ENCODE measurements at places on chromosomes 7 and 10.
A peak's percentile ranks its signal among the peaks of the same experiment; 100 is the strongest.

DNA sequence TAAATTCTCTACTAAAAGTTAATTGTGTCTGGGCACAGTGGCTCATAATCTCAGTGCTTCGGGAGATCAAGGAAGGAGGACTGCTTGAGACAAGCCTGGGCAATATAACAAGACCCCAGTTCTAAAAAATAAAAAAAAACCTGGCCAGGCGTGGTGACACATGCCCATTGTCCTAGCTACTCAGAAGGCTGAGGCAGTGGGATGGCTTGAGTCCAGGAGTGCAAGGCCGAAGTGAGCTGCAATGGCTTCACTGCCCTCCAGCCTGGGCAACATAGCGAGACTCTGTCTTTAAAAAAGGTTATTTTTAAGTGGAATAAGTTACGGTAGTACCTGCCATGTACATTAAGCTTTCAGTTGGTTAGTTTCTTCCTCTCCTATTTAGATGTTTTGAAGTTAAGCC is 28.9 kb downstream of the CDK14 start:
- DNase-seq, result no peak

- DNase-seq, result no peak
Observed at GRCh38 chr7:88484551-88484950, 177.9 kb upstream of the STEAP4 start.

- no peak for DNase-seq
Observed at GRCh38 chr10:29681676-29682448, 47.1 kb upstream of the SVIL start.

DNA sequence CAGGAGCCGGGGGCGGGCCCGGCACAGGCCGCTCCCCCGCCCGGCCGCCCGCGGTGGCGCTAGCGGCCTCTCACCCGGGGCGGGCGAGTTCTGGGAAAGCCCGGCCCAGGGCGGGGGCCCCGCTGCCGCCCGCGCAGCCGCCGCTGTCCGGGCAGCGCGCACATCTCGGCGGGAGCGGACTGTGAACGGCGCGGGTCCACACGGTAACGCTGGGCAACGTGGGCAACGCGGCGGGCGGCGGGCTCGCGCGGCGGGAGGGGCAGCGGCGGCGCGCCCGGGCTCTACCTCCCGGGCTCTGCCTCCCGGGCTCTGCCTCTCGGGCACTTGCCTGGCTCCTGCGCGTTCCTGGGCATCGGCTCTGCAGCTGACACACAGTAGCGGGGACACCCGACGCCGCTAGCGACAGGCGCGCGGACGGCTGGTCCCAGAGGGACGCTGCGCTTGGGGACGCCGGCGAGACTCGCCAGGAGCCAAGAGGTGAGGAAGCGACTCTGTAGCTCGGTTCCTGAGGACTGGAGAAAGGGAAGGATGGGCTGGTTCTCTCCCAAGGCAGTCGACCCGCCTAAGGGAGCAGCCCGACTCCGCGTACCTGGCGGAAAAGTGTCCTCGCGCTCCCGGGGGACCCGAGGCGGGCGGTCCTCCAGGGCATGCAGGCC is at the start of gene PLCE1:
TSS of gene PLCE1 (plus strand) at position 150 of the 656 bp plus-strand sequence. CDS start 37,116 bp downstream, outside the sequence.
- peak; percentile 62 for DNase-seq

GRCh38 chr7:12754179-12754578 is 66.7 kb downstream of the ARL4A start:
- peak; percentile 40 for DNase-seq

GRCh38 chr7:157615101-157615817 is 278.5 kb downstream of the DNAJB6 start:
- no peak for DNase-seq

DNA sequence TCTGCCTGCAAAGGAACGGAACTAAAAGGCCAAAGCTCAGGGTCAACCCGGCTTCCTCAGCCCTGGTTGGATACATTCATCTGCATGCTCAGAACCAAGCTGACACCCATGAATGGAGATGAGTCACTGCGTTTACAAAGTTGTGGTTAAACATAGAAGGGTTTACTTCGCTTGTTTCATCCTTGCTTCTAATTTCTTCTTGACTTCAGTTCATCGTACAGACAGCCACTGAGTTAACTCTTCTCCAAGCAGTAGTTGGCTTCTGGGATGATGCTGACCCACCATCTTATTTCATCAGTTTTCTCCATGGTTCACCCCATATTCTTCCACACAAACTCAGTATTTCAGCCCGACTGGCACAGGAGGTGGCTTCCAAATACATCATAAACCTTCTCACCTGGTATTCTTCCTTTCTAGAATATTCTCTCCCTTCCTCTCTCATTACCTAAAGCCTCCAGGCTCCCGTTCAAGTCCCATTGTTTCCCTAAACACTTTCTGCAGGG is 166.3 kb upstream of the RNF32 start:
- peak; percentile 1 for DNase-seq

DNA sequence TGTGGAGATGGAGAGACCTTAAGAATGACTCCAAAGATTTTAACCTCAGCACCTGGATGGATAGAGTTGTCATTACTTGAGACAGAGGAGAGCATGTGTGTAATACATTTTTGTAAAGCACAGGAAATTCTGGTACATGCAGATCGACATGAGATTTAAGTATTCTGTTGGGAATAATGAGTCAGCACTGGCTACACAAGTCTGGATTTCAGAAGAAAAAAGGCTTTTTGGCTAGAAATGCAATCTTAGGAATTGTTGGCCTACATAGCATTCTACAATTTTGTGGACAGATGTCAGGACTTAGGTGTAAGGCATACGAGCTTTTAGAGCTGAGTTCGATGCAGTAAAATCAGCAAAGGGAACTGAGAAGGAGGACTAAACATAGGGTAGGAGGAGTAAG is 24.1 kb upstream of the ANKRD30A start:
- no peak for DNase-seq

DNA sequence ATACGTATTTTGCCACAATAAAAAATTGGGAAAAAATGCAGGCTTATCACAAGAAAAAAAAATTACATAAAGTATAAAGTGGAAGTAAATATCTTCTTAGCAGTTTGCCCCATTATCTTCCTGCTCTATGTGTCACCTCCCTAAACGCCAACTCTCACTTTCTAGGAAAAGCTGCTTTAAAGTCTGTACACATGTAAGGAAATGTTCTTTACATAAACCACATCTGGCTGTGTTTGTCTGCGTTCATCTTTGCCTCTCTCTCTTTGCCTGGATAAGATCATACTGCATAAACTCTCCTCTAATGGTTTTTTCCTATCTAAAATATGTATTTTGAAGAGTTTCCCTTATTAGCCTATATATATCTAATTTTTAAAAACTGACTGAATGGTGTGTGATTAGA is 23.0 kb upstream of the UMAD1 start:
- DNase-seq, result no peak

DNA sequence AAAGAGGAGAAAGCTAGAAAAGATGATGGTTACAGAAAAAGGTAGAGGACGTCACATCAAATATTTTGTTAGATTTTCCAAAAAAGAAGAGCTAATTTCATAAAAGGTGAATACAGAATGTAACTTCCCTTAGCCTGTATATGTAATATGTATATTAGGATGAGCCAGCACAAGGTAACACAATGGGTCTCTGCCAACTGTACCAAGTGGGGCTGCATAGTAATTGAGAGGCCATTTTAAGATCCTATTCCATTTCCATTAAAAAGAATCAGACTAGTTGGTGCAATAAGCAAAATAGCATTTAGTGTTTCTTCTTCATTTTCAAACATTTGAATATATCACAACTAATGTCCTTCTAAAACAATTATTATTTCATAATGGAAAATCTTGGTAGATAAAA is 134.6 kb downstream of the SEMA3A start:
- DNase-seq, result no peak

DNA sequence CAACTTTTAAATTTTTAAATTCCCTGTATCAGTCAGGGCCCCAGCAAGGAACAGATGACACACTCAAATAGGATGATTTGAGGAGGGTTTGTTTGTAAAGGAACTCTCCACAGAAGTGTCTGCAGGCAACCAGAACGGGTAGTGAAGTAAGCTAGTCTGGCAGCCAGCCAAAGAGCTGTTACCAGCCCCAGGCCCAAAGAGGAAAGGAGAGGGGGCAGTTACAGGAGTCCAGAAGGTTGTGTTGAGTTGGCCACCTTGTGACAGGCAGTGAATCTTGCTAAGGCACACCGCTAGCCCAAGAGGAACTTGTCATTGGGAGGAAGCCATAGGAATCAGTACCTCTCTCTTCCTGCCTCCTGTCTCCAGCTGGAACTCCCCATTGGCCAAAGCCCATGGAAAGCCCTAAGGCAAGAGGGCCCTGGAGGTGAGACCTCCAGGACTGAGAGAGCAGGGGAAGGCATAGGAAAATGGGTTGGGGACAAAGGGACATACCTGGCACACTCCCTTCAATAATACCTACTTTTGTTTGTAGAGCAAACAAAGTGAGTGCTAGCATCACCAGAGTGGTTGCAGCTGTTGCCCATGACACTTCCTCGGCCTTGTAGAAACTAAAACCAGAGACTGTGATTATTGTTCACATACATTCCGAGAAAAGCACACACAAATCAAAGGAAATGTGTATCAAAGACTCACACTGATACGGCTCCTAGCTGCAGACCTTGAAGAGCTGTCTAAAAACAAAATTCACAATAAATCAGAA is 25.4 kb upstream of the GATAD1 start:
- DNase-seq, result no peak

- peak; percentile 50 for DNase-seq
Observed at GRCh38 chr10:74909670-74910069, 83.3 kb downstream of the KAT6B start.

GRCh38 chr10:119872610-119872859 is at the start of gene MCMBP:
Gene MCMBP (minus strand): TSS chr10:119872843. CDS start chr10:119872584, 259 bp downstream.
- no peak for DNase-seq

- DNase-seq, result no peak
Observed at GRCh38 chr7:66869660-66870450, 51.2 kb upstream of the TMEM248 start.

DNA sequence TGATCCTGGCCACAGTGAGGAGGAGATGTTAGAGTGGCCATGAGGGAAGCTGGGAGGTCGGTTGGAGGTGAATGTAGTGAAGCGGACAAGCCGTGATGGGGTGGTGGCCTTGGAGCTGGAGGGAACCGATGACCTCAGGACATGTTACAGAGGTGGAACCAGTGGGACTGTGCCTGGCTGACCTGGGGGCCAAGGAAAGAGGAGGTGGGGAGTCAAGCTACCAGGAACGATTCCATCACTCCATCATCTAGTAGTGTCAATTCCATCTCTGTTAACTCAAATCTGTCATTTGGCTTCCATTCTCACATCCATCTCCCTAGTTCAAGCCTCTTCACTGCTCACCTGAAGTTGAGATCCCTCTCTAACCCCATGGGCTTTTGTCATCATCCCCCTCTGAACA is 102.4 kb upstream of the LYZL2 start:
- no peak for DNase-seq

- no peak for DNase-seq
Observed at GRCh38 chr10:87928996-87929395, 65.6 kb downstream of the PTEN start.

- no peak for DNase-seq
Observed at GRCh38 chr10:132764108-132764507, 21.8 kb downstream of the NKX6-2 start.

DNA sequence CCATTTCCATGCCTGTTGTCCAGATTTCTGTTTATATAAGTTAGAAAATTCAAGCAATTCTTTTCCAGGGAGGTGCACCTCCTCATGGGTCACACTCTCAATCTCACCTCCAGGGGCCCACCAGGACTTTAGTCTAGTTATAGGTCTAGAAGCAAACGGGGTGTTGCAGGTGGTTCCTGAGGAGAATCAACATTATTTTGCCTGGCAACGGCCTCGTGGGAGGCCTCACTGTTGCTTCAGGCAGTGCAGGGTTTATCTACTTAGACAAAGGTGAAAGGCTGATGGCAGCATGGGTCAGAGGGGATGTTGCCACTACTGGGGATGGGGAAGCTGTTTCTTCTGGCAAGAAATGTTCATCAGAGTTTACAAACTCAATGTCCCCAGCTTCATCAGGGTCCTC is 56.7 kb upstream of the LRRC18 start:
- no peak for DNase-seq

GRCh38 chr7:14818871-14819270 is 83.7 kb downstream of the DGKB start:
- DNase-seq, result no peak

- peak; percentile 79 for DNase-seq
Observed at GRCh38 chr10:112227331-112227987, 43.9 kb upstream of the GPAM start.

GRCh38 chr7:317643-318405 is 27.9 kb downstream of the FOXL3 start:
- DNase-seq, result no peak

- DNase-seq, result no peak
Observed at GRCh38 chr7:155107126-155107525, 37.0 kb downstream of the HTR5A start.

DNA sequence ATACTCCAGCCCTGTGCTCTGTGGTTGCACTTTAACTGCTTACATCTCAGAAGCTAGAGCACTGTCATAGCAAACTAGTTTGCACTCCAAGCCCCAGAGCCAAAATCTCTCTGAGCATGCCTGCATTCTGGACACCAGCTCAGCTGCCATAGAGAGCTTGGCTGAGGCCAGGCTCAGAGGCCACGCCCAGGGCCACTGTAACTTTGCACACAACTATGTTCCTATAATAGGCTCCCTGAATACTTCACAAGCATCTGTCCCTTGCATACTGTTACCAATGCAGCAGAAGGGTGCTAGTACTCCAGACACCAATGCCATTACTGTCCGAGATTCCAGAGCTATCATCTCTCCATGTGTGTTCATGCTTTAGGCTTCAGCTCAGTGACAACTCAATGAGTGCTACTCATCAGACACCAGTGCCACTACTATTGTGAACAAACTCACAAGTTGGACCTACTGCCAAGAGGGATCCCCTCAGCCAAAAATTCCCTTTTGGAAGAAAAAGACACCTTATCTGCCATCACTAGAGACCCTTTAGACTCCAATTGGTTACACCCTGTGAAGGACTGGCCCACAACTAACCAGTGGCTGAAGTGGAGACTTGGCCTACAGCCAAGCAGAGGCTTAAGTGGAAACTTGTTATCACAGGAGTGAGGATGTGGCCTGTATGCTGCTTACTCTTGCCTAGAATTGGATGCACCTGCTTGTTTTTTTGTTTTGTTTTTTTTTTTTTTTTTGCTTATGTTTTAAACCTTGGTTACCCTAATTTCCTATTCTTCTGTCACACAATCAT is 211.6 kb upstream of the MAGI2 start:
- DNase-seq, result no peak

DNA sequence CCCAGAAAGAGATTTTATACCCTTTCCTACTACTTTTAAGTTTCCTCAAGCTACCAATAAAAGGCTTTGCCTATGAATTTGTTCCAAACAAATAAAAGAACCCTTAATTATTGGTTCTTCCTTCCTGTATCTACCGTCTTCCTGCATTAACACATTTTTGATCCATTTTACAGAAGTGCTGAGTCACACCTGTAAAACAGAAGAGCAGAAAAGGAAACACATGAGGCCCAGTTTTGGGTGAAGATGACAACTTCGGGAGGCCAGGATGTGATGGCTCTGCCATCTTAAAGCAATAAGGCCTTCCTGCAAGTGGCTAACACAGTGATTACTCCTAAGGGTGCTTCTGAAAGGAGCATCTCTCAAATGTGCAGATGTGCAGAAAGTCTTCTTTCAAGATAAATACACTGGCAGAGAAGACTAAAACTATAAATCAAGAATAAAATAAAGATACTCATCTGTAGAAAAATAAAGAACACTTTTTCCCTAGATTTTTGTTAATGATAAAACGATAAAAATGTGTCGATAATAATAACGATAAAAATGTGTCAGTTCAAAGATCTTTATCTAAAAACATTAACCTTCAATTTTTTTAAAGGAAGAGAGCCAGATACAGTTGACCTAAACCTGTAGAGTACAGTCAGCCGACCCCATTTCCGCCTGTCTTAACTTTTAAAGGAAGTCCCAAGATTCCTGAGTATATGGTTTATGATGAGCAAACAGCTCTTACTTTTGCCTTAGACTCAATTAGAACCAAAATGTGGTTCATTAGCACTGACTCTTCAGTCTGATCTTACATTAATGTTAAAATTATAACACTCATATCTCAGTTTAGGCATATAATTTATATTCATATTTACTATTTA is 108.6 kb downstream of the UBE2H start:
- DNase-seq, result no peak
